ENCODE measurements at places on chromosomes 6 and 20. TPM values are rescaled to one million over a fixed set of nuclear protein-coding genes. Genes with fewer than 3 reads are reported as not detected.

The SPATA25 gene
- total RNA-seq: 8.8 TPM

The RCAN2 gene
- total RNA-seq: 16.0 TPM

The KIAA1755 gene
- total RNA-seq: 1.0 TPM

The TRAPPC3L gene
- not detected for total RNA-seq

The SLC17A3 gene
- not detected for total RNA-seq

The CAGE1 gene
- total RNA-seq: not detected

The KCNQ5 gene
- 14.6 TPM for total RNA-seq

The MYBL2 gene
- 0.22 TPM for total RNA-seq

The FOXA2 gene
- total RNA-seq: 1.5 TPM

The MCHR2 gene
- not detected for total RNA-seq

The OLIG3 gene
- total RNA-seq: not detected

The MDFI gene
- total RNA-seq: 9.3 TPM

The BMP7 gene
- total RNA-seq: 72.8 TPM

The TGM3 gene
- total RNA-seq: not detected

The SMIM13 gene
- 7.5 TPM for total RNA-seq

The SIGLEC1 gene
- total RNA-seq: 5.2 TPM

The COMMD7 gene
- 55.8 TPM for total RNA-seq

The FRMD1 gene
- total RNA-seq: not detected

The TBC1D32 gene
- total RNA-seq: 14.9 TPM

The SNAP25 gene
- total RNA-seq: 0.54 TPM

The GDAP1L1 gene
- total RNA-seq: not detected

The KHDC1L gene
- total RNA-seq: not detected

The CCN2 gene
- total RNA-seq: 173 TPM

The CRYBG1 gene
- total RNA-seq: 14.4 TPM

The NKAIN2 gene
- 0.94 TPM for total RNA-seq

The PLA2G7 gene
- total RNA-seq: 10.6 TPM

The CENPQ gene
- total RNA-seq: 4.4 TPM

The DLK2 gene
- total RNA-seq: 1.3 TPM

The NAPB gene
- total RNA-seq: 28.1 TPM

The PRL gene
- not detected for total RNA-seq

The E2F1 gene
- 0.89 TPM for total RNA-seq

The GINS1 gene
- 1.5 TPM for total RNA-seq

The PLEKHG1 gene
- 44.8 TPM for total RNA-seq

The ULBP3 gene
- total RNA-seq: 2.4 TPM

The VGLL2 gene
- total RNA-seq: not detected

The MUC22 gene
- total RNA-seq: not detected

The SLC32A1 gene
- total RNA-seq: not detected

The AGPAT4 gene
- total RNA-seq: 7.3 TPM

The SLC13A3 gene
- total RNA-seq: 1.8 TPM

The YWHAB gene
- total RNA-seq: 139 TPM

The MRPL14 gene
- 26.5 TPM for total RNA-seq

The HLA-DOB gene
- not detected for total RNA-seq

The ACSS1 gene
- 48.0 TPM for total RNA-seq

The RBM12 gene
- total RNA-seq: 36.8 TPM

The DEFB116 gene
- total RNA-seq: not detected

The ADGB gene
- not detected for total RNA-seq

The ADTRP gene
- total RNA-seq: not detected

The CNR1 gene
- 17.5 TPM for total RNA-seq

The PRSS35 gene
- not detected for total RNA-seq

Measured in thyroid gland (tissue), 4 donors.